ENCODE measurements at places on chromosomes 4 and X.

DNA sequence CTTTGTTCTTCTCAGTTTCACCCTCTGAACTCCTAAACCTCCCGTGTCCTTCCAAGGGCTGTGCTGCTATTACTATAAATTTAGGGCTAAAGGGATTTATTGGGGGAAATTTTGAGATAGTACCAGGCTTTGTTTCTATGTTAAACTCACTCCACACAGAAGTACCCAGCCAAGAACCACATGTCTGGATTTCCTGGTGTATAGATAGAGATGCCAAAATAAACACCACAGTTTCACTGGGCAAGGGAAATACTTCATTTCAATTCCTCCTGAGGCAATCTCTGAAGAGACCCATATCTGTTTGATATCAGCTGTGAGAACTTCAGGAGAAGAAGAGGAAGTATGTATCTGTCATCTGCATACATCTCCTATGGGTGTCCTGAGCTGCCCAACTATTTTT, 21.7 kb upstream of the CLNK start:
- no peak for DNase-seq

DNA sequence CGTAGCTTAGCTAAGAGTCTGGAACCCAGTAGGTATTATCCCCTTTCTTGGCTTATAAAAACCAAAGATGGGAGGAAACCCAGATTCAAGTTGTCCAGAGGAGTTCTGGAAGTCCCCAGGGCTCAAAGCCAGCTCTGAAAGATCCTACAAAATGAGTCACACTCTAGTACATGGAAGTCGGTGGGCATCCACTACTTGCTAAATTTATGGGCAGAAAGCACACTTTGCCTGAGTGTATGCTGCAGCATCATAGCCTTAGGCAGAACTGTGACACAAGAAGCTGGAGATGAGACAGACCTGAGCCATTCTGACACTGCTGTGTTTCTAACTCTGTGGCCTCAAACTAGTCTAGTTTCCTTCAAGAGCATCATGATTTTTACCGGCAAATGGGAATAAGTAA, 429.3 kb downstream of the AFF2 start:
- no peak for DNase-seq

DNA sequence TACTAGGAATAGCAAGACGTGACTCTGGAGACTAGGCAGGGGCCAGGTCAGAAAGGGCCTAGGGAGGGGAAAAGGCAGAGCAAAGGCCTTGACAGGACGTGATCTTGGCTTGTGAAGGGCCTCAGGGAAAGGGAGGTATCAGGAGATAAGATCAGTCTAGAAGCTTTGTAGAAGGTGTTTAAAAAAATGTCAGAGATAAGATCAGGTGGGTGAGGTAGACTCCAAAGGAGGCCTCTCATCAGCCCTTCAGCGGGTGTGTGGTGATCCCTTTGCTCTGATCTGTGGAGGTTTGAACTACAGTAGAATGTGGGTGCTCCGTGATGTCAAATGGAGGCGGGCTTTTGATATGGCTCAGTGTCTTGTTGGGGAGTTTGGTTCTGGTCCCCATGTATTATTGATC, 78.8 kb upstream of the PRPS1 start:
- DNase-seq: no peak

DNA sequence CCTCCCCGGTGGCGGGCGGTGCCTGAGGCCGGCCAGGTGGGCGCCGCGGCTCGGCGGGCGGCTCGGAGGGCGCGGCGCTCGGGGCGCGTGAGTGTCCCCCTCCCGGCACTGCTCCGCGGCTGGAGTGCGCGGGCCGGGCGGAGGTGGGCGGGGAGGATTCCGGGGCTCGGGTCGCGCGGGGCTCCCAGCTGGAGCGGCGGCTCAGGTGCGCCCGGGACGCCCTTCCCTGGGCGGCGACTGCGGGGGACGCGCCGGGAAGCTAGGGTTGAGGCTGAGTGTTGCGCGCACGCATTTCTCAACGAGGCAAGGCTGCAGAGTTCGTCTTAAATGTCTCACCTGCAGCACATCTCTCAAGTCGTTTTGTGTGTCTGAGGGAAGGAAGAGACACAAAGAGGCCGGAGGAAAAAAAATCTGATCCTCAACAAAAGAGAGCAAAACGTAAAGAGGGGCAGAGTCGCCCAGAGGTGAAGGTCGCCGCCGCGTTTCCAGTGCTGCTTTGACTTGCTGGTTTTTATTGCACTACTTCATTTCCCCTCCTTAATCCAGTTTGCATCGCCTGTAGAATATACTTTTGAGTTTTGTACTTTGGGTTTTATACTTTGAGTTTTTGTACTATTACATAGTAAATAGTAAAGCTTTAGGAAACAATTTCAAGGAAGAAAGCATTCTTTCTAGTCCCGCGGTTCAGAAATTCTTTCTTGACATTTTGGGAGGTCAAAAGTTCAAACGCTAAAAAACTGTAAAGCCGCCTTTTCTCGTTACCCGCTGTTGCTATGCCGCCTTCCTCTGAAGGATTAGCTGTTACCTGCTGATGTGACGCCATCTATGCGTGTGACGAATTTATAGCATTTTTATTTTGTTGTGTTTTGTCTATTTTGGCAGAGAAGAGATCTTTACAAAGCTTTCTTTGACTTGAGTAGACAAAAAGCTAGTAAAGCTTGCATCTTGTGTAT, 106.5 kb upstream of the STOX2 start:
- DNase-seq: no peak

GRCh38 chr4:67983333-67983732, 20.0 kb upstream of the TMPRSS11A start:
- DNase-seq: no peak

DNA sequence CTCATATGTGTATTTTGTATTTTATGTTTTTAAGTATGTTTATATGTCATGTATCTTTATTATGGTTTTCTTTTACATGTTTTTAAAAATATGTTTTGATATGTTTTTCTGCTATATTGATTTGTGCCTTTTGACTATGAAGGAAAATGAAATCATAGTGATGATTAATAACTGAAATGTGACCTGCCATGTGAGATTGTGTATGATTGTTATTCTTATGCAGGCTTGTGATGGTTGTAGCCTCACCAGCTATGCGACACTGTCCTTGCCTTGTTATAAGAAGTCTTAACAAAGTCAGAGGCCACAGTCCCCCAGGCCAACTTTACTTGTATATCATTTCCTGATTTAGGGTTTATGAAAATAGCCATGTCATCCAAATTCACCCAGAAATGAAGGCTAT, 83.2 kb downstream of the TMEM131L start:
- DNase-seq: no peak

- DNase-seq: no peak
Measured at GRCh38 chr4:155288999-155289398, 80.6 kb downstream of the NPY2R start.

DNA sequence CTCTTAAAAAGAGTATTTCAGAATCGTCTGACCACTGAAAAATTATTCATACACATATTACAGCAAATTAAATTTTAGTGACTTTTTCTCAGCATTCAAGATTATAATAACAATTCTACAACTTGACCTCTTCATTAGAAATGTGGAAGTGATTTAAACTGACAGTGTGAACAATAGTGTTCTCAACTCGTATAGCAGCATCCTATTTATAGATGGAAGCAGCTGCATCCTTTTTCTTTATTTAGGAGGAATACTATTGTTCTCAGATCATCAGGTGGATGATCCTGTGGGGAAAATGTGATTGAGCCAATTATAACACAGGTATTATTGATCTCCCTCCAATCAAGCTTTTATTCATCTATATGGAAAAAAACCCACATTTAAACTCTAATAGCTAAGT, 56.7 kb downstream of the RAPGEF2 start:
- DNase-seq: no peak

GRCh38 chrX:17535229-17535628, 160.2 kb downstream of the NHS start:
- peak; percentile 2 for DNase-seq

GRCh38 chrX:105650986-105651385, 171.4 kb upstream of the NRK start:
- no peak for DNase-seq

- DNase-seq: no peak
Measured at GRCh38 chr4:104188301-104188700, 306.4 kb downstream of the CXXC4 start.

GRCh38 chrX:30373479-30373878, 64.3 kb upstream of the NR0B1 start:
- no peak for DNase-seq

- DNase-seq: no peak
Measured at GRCh38 chr4:138658518-138658917, 357.1 kb upstream of the NOCT start.

DNA sequence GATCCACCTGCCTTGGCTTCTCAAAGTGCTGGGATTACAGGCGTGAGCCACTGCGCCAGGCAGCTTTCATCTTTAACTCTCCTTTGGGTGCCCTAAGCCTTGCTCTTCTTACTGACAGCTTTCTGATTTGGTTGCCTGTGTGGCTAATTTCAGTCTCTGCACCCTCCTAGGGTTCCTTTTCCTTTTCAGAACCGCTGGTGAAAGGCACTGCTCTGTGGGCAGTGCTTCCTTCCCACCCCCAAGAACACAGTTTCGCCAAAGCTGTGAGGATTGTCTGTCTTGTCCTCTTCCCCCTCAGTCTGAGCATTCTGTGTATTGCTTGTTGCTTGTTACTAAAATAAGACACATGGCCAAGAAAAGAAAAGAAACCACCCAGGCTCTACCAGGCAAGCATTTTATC, 101.4 kb upstream of the FRMPD3 start:
- DNase-seq: no peak

- no peak for DNase-seq
Measured at GRCh38 chr4:3869174-3869572, 103.0 kb downstream of the ADRA2C start.

DNA sequence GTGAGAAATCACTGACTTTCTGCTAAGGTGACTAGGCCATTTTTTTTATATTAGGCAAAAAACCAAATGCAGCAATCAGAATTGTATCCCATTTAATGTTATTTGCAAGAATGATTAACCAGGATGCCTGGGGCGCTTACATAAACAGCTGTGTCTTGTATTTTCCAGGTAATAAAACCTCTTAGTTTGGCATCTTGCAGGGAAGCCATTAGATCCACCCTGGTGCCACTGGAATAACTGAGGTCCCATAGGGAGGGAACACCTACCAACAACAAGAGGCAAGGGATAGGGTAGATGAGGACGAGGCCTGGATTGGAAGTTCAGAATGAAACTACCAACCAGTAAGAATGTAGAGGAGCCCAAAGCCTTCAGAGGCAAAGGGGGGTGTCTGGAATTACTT, 288.3 kb downstream of the ARHGAP24 start:
- DNase-seq: no peak

DNA sequence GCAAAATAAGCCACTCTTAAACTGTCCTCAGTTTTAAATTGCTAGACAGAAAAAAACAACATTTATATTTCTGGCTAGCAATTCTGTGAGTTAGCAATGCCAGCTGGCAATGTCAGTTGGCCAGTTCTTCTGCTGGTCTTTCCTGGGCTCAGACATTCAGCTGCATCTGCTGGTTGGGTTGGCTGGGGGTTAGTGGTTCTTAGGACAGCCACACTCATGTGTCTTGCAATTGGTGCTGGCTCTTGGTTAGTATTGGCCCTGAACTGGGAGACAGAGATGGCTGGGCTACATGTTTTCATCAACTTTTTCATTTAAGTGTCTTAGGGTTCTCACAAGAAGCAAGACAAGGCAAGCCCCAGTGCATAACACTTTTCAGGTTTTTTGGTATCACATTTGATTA, 48.0 kb upstream of the PDLIM5 start:
- DNase-seq: no peak

DNA sequence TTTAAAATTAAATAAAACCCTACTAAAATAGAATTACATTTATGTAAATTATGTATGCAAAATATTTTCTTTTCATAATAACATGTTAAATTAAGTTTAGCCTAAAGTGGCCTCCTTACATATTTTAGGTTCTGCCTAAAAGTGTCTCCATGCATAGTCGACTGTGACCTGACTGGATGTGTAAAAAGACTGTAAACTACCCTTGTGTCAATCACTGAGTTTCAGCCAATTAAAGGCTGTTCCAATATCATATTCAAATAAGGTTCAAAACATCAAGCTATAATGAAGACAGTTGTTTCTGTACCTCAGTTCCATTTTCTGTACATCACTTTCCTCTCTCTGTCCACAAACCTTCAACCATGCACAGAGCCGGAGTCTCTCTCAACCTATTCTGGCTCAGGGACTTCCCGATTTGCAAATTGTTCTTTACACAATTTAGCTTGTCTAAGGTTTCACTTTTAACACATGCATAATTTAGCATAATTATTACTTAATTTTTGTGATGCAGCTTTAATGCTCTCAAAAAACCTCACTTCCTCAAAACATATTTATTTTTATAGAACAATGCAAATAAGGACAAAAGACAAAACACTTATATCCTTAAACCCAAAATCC, 60.1 kb downstream of the SH3RF1 start:
- DNase-seq: peak; percentile 42

DNA sequence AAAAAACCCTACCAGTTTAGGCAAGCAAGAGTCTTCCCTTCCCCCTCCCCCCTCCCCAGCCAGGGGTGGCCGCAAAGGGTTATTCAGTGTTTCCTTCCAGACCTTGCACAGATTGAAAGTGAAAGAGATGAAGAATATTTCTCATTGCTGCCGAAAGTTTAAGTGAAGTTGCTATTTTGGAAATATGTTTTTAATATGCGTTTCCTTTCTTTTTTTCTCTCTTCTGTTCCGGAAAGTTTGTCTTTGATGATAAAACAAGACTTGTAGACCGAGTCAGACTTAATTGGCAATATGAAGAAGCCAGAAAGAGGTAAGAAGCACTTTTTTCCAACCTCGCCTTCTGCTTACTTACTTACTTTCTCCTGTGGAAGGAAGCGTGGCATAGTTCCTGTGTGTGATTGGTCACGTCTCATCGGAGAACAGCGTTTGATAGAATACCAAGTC, 58.5 kb upstream of the CLCN4 start:
- DNase-seq: peak; percentile 57

DNA sequence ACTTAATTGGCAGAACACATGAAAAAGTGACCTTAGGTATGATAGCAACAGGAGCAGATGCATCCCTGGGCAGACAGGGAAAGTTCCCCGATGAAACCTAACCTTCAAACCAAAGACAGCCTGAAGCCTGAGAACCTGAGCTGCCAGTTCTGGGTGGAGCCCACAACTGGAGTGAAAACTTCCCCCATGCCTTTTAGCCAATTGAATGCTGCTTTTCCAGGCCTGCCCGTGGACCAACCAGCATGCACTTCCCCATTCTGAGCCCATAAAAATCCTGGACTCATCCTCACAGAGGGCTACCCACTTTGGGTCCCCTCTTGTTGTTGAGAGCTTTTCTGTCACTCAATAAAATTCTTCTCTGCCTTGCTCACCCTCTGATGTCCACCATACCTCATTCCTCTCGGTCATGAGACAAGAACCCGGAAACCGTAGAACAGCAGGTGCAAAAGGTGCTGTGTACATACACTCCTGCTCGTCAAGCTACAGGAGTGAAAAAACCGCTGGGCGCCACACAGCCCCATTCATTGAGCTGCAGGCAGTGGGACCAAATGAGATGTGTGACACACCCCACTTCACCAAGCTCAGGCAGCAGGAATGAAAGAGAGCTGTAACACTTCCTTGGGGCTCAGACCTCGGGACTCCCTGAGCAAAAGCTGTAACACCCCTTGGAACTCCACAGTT, 13.9 kb upstream of the SLC7A11 start:
- DNase-seq: no peak

Measured in germinal center (tissue), 1 donor.